Liver (tissue), 10 donors: ENCODE measurements at places on chromosomes 4 and X.

DNA sequence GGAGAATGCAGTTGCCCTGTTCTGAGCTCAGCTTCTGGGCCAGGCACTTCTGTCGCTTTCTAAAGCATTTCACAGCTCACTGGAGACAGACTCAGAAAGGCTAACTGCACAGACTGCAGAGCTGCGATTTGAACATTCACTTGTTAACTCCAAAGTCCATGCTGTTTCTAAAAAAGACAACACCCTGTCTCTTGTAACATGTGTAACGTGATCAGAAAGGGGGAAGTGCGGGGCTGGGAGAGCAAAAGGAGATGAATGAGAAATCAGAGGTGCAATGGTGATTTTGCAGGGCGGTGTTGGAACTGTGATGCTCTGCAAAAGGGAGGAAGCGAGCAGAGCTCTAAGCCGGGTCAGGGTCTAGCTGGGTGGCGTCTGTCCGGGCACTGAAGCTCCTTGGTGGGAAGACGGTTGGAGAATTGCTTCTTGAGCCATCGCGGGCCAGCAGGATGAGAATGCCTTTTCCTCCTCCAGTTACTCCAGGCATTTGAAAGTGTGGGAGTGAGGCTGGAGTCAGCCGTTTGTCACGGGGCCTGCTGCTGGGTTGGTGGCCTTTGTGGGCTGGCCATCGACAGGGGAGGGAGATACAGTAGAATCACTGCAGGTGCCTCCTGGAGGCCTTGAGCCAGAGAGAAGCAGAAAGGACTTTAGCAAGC is 20.3 kb downstream of the TBC1D14 start:
- DNase-seq: no peak

GRCh38 chr4:74794382-74795010 is at the start of gene BTC:
Gene BTC (minus strand): TSS chr4:74794523. CDS start chr4:74794325, 198 bp downstream.
- DNase-seq: no peak

DNA sequence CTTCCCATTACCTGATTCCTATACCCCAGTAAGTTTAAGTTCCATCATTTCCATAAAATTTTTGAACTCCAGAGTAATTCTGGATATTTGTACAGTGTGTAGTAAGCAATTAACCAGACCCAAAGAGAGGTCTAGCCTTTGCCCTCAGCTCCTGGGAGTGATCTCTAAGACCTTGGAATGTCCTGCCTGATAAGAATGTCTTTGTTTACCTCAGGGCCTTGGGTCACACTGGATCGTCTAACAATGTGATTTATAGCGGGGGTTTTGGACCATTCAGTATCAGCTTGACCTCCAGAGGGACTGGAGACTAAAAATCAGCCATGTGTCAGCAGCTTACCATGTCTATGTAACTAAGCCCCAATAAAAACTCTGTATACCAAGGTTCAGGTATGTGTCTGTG is 330.9 kb upstream of the PPP1R2C start:
- no peak for DNase-seq

- no peak for DNase-seq
These were observed 177.4 kb downstream of the SPRY1 start for GRCh38 chr4:123573866-123574508.

GRCh38 chr4:97028785-97029184 is 1114.5 kb downstream of the STPG2 start:
- DNase-seq: no peak

GRCh38 chrX:45070116-45071007 is 130.3 kb downstream of the DIPK2B start:
- no peak for DNase-seq

- no peak for DNase-seq
These were observed 559 bp downstream of the SLC9A7 start for GRCh38 chrX:46758163-46758955.

DNA sequence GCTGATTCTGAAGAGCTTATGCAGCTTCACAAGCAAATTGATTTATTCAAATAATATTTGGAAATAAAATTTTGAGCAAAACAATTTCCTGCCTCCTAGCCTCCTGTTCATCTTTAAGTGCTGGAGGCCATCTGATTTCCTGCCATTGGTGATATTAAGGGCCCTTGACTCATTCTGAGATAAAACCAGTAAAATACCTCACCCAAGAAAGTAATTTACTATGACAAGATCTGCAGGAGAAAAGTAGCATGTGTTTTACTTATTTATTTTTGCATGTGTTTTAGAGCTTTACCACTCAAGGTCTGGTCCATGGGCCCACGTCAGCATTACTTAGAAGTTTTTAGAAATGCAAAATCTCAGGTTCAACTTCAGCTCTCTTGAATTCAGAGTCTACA is 67.7 kb downstream of the DCLK2 start:
- no peak for DNase-seq

- DNase-seq: no peak
These were observed 6.7 kb downstream of the MANBA start for GRCh38 chr4:102754044-102754443.

DNA sequence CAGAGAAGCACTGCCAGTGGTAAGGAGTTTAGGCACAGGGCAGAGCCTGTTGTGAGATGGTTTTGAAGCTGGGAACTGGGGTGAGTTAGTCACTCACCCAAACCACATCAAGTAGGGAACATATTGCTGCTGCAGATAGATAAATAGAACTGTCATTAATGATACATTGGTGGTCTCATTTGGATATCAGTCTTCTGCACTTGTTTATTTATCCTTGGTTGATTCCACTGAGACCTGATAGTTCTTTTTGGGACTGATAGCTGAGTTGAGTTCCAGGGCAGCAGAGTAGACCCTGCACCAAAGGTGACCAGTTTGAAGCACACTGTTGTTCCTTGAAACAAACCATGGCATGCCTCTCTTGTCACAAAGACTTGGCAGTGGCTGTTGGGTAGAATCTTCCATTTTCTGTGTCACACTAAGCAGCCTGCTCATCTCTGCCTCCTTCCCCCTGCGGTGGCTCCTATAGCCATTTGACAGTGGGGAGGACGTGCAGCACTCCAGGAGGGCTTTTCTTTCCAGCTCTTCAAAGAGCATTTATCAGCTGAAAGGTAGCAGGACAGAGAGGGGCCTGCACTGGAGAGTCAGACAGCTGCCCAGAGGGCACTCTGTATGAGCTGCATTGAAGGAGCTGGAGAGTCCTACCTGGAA is 59.7 kb upstream of the TMEM164 start:
- no peak for DNase-seq

- DNase-seq: no peak
These were observed 1414.7 kb upstream of the TENM3 start for GRCh38 chr4:180828455-180829018.

GRCh38 chrX:136647677-136648360 is at the start of gene CD40LG:
Gene CD40LG (plus strand): TSS chrX:136648158. CDS start chrX:136648249, 91 bp downstream.
- no peak for DNase-seq

GRCh38 chrX:8586953-8587352 is 122.3 kb downstream of the VCX3B start:
- DNase-seq: no peak

GRCh38 chr4:123674762-123675465 is 278.3 kb downstream of the SPRY1 start:
- no peak for DNase-seq

DNA sequence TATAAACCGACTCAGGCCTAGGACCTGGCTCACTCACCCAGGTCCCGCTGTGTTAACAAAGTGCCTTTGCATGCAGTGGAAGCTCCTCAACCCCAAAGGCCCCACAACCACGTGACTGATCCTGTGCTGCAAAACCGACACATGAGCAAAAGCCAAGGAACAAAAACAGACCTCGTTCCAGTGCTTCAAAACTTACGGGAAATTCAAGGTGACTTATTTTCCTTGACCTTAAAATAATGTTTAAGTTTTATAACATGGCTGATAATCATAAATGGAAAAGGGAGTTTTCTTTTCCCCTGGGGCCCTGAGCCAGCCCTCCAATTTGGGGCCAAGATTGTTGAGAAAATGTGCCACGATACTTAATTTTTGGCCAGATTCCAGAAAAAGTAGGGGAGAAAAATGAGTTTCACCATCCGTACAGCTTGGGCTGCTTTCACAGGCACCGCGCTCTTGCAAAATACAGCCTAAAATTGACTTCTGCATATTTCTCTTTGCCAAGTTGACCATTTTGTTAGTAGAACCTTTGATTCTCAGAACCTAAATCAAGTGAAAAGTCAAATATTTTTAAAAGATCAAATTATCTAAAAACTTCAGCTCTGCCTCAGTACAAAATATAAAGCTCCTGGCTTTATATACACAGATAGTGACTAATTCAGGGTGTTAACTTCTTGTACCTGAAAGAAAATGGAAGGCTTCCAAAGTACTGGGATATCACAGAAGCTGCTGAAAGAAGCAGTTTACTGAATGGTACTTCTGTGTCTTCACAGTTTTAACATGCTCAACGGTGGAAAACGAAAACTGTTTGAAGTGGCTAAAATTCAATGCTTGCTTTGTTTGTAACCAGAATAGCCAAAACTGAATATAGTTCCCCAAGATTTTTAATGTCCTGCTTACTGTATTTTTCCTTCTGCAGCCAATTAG is 93.8 kb downstream of the APBB2 start:
- no peak for DNase-seq

GRCh38 chr4:177785000-177785399 is 342.8 kb upstream of the AGA start:
- DNase-seq: no peak

- no peak for DNase-seq
These were observed 79.9 kb downstream of the FAM53A start for GRCh38 chr4:1604181-1604705.

DNA sequence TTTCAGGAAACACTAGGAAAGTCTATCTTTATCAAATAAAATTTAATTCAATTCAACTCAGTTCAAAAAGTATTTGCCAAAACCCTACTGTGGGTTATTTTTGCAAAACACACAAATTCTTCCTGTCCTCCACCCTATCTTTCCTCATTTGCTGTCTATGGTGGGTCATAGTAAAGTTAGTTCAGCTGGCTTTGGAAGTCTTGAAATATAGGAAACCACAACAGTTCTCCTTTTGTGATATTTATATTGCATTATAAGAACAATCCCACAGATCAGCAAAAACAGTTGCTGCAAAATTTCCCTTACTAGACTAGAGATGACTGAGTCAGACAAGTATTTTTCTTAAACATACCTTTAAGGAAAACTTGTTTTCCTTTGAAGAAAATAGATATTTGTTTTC is 22.2 kb downstream of the CYBB start:
- DNase-seq: no peak

- DNase-seq: no peak
These were observed 18.9 kb upstream of the RASGEF1B start for GRCh38 chr4:81490403-81491160.

DNA sequence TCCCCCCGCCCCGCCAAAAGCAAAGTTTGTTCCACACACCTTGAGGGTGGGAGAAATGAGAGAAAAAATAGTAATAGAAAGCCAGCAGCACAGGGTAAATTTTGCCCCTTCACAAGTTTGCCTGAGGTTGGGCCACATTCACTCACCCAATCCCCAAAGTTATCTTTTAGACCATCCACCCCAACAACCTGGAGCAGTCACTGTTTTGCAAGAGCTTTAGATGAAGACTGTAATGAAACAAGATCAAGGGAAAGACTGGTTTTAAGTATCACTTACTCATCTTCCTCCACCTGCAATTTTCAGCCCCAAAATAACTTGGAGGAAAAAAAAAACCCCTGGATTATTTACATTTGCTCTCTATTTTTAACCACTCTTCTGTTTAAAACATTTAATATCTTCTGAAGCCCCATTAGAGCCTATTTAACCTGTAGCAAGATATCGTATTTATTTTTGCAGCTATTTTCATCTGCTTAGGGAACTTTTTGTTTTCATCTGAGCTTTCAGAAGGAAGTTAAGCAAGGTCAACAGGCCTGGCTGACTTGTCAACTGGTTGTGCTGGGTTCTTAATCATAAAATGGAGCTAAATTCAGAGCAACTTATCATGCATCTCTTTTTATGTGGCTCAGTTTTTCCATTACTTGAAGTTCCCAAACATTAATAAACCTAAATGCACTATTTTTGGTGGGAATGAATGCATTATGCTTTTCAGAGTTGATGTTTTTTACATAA is 24.6 kb upstream of the TBL1X start:
- no peak for DNase-seq

GRCh38 chr4:40448875-40449274 is 113.7 kb downstream of the CHRNA9 start:
- DNase-seq: no peak

DNA sequence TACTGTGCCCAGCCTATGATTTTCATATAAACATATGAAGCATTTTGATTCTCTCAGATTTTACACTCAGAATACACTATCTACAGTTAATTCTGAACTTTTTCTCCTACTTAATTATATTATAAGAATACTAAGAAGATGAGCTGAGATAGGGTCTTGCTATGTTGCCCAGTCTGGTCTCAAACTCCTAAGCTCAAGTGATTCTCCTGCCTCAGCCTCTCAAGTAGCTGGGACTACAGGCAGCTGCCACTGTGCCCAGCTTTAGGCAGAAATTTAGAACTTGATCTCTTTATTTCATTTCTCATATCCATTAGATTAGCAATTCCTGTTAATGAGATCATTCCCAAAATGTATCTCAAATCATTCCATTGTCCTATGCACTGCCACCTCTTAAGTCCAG is 4.7 kb upstream of the LARP1B start:
- DNase-seq: no peak
